ENCODE measurements at places on chromosomes 16 and 17. TPM values are rescaled to one million over a fixed set of nuclear protein-coding genes. Genes with fewer than 3 reads are reported as not detected.

KRT10 gene
- 66.9 TPM for total RNA-seq

SLC9A5 gene
- total RNA-seq: 1.3 TPM

RASL10B gene
- total RNA-seq: 0.71 TPM

SHISA9 gene
- 0.10 TPM for total RNA-seq

NPIPB6 gene
- total RNA-seq: 0.42 TPM

ZNRF1 gene
- 13.6 TPM for total RNA-seq

SEZ6L2 gene
- 16.7 TPM for total RNA-seq

SSTR5 gene
- total RNA-seq: not detected

CLEC18B gene
- total RNA-seq: not detected

ZNF18 gene
- total RNA-seq: 5.7 TPM

ABCA6 gene
- total RNA-seq: not detected

TERB1 gene
- not detected for total RNA-seq

PPP1R27 gene
- not detected for total RNA-seq

RPL13 gene
- 2,167 TPM for total RNA-seq

SCNN1B gene
- total RNA-seq: not detected

SBK1 gene
- not detected for total RNA-seq

KRT16 gene
- total RNA-seq: 0.34 TPM

KRTAP9-2 gene
- not detected for total RNA-seq

EME1 gene
- 6.1 TPM for total RNA-seq

All from M059J (cell line).